ENCODE measurements at places on chromosomes 2 and 18.

GRCh38 chr2:85584354-85584856 lies at the start of gene VAMP5:
Gene VAMP5, plus strand, starts transcription at chr2:85584431. Its CDS starts 60 bp downstream, at chr2:85584491.
- DNase-seq = no peak

- DNase-seq = no peak
Observed at GRCh38 chr2:24642351-24642750, 150.8 kb downstream of the PTRHD1 start.

- no peak for DNase-seq
Observed at GRCh38 chr18:79250301-79250981, 145.3 kb upstream of the NFATC1 start.

DNA sequence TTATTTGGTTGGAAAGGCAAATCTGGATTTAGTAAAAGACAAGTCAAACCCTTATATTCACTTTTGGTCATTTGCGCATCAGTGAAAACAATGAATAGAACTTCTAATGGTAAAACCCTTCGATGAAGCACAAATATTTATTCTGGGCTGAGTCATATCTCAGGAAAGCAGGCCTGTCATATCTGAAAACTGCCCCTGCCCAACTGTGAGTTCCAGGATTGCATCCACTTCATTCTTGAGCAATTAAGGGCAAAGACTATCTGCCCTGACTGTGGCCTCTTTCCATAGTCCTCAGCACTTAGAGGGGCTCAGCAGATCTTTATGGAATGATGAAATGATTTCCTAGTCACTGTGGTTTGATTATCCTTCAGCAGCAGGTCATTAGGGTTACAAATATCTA lies 795.2 kb upstream of the ID2 start:
- DNase-seq = no peak

- no peak for DNase-seq
Observed at GRCh38 chr2:84711651-84712050, 169.2 kb downstream of the TRABD2A start.

DNA sequence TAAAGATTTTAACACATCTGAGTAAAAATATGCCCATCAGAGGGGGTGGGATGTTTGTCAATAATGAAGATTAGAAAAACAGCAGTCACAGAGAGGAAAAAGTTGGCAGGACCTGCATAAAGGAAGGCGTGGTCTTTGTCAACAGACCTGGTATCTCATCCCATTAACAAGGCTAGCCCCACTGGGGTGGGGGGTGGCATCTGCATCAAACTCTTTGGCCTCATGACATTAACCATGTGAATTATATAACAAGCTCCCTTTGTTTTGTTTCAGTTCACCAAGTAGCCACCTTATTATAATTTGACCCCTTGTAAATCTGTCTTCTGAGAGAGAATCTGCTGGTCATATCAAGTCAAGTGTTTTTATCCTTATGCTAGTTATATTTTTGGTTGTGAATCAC lies 28.8 kb downstream of the NEMP2 start:
- no peak for DNase-seq

- DNase-seq = no peak
Observed at GRCh38 chr2:231930593-231931281, 4.5 kb upstream of the NPPC start.

- no peak for DNase-seq
Observed at GRCh38 chr2:220371211-220371610, 743.8 kb downstream of the SLC4A3 start.

DNA sequence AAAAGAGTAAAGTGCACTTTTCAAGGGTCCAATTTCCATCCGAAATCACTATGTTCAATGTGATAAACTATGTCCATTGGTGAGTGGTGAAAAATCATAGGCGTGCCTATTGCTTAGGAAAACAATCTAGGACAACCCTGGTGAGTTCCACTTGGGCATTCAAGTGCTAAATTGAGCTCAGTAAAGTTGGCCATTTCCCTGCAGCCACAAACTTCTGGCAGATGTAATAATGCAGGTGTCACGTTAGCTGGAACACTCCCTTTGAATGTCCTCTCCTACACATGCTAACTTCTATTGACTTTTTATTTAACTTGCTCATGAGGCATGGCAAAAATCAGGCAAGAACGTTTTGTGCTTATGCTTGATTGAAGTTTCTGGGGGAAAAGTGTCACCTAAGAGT lies 67.1 kb downstream of the CPS1 start:
- DNase-seq = no peak

DNA sequence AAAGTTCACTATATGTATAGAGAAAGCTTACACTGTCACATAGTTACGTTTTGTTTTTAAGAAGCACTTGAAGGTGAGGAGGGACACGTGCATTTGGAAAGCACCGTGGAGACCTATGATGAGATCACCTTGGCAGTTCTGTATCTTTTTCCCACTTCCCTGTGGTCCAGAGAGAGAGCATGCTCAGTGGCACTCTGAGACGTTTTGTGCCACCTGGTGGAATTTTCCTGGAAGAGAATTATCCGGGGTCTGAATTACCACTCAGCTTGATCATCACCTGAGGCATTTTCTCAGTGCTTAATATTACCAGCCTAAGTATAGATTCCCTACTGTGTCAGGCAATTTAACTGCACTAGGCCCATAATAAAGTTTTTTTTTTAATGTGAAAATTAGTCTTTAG lies 469.4 kb upstream of the SMIM21 start:
- DNase-seq = peak; percentile 54

GRCh38 chr18:40355726-40356125 lies 1599.3 kb upstream of the PIK3C3 start:
- no peak for DNase-seq

DNA sequence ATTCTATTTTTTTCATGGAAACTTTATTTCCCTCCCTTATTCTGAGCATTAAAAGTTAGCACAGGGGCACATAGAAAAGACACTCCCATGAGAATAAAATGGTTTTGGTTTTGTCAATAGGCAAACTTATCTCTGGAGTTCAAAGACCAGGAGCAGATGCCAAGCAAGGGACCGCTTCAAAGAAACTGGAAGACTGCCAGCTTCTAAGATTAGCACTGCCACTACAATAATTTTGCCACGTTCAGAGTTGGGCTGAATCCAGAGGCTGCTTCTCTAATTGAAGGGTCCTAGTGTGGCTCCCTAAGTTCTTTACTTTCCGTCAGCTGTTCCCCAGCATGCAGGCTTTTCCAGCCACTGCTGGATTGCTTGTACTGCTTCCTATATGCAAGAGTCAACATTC lies 681.0 kb upstream of the GCFC2 start:
- DNase-seq = no peak

GRCh38 chr18:703213-703967 lies 9.0 kb downstream of the ENOSF1 start:
- no peak for DNase-seq

DNA sequence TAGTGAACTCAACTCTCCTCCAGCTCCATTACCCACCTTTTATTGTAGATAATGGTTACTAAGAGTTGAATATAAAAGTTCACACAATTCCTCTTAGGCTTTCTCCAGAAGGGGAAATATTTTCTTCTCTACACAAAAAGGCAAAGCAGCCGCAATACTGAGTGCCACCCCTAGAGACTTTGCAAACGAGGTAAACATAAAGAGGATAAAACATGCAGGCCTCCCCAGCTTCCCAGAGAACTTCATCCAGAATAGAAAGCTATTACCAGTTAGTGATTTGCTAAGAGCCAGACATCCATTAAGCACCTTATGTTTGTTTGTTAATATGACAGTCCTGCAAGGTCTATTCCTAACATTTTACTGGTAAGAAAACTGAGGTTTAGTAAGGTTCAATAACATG lies 17.4 kb downstream of the ZNF521 start:
- peak; percentile 18 for DNase-seq

DNA sequence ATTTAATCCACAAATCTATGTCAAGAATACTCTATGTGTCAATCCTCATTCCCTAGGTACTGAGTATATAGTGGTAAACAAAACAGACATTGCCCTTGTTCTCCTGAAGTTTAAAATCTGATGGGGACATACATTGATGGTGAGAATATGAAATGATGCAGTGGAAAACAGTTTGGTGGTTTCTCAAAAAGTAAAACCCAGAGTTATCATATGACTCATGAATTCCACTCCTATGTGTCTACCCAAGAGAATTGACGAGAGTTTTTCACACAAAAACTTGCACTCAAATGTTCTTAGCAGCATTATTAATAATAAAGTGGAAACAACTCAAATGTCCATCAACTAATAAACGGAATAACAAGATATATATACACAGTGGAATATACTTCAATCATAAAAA lies 586.7 kb downstream of the CCDC85A start:
- DNase-seq = no peak

DNA sequence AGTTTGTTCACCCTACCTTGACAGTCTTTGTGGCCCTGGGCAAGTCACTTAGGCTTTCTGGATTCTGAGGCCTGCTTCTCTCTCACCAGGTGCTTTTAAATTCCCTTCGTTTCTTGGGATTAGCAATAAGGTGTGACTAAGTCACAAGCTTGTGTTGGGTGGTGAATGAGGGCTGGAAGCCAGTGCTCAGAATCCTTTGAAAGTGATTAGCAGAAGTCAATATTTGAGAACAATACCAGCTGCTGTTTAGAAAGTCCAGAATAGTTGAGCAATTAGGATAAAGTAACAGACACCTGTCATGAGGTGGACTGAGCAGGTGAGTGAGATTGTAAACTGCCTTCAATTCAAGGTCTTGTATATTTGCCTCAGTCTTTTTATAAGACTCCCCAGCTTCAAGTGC lies 19.3 kb upstream of the MGAT5 start:
- peak; percentile 31 for DNase-seq

GRCh38 chr2:184534986-184535385 lies 63.3 kb upstream of the ZNF804A start:
- no peak for DNase-seq

DNA sequence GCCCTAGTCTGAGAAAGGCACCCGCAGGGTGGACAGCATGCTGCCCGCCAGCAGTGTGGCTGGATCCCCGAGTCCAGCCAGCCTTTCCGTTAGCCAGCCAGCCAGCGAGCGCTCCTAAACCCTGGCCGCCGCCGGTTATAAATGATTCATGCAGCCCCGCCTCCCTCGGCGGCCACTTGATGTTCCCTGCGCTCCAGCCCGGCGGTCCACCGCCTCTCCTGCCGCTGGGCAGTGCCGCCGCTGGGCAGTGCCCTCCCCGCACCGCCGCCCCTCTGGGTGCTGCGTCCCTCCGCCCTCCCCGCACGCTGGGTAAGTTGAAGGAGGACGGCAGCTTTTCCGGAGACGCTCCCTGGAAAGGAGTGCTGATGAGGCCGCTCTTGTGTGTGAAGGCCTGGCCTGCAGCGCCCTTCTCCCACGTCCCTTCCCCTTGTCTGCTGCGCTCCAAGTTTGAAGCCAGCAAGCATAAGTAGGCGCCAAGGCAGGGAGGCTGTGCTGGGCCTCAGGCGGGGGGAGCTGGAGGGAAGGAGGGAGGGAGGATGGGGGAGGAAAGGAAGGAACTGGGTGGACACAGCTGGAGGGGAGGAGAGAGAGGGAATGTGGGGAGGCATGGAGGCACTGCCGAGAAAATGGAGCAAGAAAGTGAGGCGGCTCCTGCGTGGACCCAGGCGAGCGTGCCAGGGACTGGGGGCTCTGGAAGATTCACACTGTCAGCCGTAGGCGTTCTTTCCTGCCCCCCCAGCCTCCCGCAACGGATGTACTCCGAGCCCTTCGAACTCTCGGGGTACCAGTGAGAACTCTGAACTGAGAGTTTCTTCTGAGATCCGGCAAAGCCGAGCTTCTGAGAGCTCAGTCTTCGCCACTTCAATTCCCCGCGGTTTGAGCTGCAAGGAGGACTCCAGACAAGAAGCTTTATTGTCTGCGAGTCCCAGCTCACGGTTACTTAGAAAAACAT lies 131.9 kb downstream of the GLI2 start:
- DNase-seq = peak; percentile 71

DNA sequence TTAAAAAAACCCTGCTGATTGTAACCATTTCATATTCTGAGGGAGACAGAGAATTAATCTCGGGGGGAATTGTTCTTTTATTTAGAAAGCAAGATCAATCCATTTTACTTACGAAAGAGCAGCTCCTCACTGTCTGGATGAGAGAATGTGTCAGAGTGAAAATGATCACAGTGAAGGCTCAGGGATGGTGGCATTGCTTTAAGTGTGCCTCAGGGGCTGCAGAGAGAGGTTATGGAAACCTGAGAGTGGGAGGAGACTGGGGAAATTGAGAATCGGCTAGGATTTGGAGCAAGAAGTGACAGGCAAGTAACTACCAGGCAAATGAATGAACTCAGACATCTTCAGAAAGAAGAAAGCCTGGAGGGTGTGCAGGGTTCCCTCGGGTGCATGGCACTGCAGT lies 34.2 kb downstream of the MRPL35 start:
- no peak for DNase-seq

DNA sequence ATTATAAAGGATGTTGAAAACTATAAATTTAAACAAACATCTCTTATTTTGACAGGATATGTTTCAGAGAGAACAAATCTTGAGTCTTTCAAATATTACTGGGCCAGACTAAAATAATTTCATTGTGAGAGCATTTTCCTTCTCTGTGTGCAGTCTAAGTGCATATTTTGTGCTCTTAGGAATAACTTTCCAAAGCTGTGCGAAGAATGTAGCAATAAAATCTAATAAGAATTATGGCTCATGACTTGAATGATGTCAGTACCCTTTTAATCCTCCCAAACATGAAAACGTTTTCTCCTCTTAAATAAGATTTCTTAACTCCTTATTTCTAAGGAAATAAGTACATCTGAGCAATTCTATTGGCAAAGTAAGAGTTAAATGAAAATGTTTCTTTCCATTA lies 76.2 kb upstream of the EFEMP1 start:
- no peak for DNase-seq

DNA sequence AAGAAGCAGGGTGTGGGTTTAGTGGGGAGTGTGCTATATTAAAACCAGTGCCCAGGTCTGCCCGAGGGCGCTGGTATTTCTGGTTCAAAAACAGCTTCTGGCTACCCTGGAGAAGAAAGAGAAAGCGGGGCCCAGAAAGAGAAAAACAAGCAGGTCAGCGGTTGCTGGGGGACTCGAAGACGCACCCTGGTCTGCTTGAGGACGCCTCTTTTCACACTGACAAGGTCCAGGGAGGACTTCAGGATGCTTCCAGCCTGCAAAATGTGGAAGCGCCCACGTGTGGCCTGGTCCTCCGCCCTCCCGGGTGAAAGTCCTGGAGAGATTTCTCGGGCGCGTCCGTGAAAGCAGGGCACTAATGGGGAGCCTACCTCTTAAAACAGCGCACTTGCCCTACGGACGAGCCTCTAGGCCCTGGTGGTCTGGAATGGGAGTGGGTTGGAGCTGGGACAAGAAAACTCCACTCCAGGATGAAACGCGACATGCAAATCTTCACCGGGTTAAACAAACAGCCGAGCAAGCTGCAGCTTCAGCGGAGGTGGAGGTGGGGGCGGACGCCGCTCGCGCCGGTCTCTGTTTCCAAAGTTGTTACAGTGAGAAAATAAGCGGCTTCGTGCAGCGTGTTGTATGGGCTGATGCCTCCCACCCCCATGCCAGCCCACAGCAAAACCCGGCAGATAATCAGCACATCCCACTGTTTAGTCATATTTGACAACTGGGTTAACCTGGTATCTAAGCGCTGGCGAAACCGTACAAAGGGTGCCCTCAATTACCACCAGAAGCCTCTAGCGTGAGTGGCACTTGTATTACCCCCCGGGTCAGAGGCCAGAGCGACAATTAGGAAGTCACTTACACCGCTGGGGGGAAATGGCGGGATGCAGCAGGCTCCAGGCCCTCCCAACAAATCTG lies 1.1 kb upstream of the SP9 start:
- DNase-seq = peak; percentile 51

Data from mesendoderm (in vitro differentiated cells).